SK-N-DZ (cell line): ENCODE measurements at places on chromosomes 3 and 15.

- DNase-seq: no peak
Measured at GRCh38 chr3:195813916-195814640, 2.3 kb upstream of the MUC4 start.

- no peak for DNase-seq
Measured at GRCh38 chr3:150129166-150129565, 158.5 kb upstream of the PFN2 start.

DNA sequence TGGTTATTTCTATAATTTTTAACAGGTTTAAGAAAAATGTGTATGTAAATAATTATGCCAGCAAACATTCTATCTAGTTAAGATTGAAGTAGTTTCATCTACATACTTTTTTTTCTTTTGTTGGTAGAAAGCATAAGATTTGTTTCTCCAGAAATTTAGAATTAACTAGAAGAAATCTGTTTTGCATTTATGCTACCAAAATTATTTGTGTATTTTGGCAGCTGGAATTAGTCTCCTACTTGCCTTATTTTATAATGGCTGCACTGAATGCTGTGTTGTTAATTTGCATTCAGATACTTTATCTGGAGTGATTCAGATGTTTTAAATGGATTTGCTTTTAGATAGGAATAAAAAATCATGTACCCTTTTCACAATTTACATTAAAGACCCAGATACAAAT, 100.2 kb upstream of the NAALADL2 start:
- no peak for DNase-seq

- no peak for DNase-seq
Measured at GRCh38 chr3:181917027-181917426, 205.3 kb downstream of the SOX2 start.

GRCh38 chr15:53536479-53537120, 222.9 kb downstream of the WDR72 start:
- DNase-seq: no peak

- no peak for DNase-seq
Measured at GRCh38 chr3:38835939-38836338, 19.9 kb upstream of the SCN10A start.

DNA sequence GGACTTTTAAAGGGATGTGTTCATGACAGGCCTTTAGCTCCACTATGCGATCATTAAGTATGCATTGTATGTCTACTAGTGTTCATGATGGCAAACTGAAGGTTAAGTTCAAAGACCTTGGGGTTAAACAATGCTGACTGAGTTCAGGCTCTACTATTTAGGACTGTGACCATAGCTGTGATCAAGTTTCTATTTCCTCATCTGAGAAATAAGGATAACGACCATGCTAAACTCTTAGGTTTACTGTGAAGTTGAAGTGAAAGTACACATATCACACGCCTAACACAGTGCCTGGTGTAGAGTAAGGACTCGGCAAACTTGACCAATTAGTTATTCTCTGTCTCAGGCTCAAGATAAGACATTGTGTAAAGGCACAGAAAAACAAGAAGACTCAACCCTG, 243.2 kb downstream of the MBNL1 start:
- no peak for DNase-seq

DNA sequence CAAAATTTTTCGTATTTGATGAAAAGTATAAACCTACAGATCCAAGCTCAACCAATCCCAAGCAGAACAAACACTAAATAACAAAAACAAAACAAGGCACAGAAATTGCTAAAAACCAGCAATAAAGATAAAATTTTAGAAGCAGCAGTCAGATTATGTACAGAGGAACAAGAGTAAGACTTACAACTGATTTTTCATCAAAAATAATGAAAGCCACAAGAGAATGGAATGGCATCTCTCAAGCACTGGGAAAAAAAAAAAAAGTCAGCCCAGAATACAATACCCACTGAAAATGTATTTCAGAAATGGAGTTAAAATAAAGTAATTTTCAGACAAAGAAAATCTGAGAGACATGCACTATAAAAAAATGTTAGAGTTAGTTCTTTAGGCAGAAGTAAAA, 27.0 kb downstream of the GPR156 start:
- no peak for DNase-seq

GRCh38 chr15:65060641-65061397, 7.0 kb downstream of the RASL12 start:
- no peak for DNase-seq

DNA sequence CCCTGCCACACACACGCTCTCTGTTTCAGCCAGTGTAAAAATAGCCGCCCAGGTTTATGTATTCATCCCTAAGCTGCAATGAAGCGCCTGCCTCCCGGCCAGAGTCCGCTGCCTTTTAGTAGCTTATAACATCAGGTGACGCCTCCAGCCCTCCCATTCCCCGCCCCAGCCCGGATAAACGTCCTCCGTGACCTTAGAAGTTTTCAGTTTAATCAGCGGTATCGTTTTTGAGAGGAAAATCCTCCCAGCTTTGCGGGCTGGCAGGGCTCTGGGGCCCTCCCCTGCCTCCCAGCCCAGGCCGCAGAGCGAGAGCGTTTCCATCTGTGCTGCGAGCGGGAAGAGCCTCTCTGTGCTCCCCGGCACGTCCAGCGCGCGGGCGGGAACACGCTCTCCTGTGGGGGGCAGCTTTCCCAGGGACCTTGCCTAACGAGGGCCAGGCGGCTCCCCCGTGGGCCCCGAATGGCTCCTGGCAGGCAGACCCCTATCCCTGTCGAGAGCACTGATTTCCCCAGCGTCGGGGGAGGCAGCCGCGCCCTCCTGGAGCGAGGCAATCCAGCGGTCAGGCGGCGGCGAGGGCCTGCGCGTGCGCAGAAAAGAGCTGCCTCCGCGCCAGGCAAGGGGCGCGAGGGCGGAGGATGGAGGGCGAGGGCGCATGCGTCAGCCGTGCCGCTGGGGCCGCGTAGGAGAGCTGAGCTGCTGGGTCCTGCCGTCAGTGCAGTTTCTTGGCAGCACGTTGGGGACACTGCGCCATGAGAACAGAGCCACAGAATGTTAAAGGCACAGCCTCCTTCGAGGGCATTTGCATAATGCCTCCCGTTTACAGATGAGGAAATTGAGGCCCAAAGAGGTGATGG, 71.1 kb downstream of the CCNL1 start:
- peak; percentile 95 for DNase-seq

GRCh38 chr3:123340336-123340735, 108.6 kb downstream of the ADCY5 start:
- DNase-seq: no peak

GRCh38 chr3:126026277-126026751, 57.3 kb downstream of the ROPN1B start:
- DNase-seq: no peak

DNA sequence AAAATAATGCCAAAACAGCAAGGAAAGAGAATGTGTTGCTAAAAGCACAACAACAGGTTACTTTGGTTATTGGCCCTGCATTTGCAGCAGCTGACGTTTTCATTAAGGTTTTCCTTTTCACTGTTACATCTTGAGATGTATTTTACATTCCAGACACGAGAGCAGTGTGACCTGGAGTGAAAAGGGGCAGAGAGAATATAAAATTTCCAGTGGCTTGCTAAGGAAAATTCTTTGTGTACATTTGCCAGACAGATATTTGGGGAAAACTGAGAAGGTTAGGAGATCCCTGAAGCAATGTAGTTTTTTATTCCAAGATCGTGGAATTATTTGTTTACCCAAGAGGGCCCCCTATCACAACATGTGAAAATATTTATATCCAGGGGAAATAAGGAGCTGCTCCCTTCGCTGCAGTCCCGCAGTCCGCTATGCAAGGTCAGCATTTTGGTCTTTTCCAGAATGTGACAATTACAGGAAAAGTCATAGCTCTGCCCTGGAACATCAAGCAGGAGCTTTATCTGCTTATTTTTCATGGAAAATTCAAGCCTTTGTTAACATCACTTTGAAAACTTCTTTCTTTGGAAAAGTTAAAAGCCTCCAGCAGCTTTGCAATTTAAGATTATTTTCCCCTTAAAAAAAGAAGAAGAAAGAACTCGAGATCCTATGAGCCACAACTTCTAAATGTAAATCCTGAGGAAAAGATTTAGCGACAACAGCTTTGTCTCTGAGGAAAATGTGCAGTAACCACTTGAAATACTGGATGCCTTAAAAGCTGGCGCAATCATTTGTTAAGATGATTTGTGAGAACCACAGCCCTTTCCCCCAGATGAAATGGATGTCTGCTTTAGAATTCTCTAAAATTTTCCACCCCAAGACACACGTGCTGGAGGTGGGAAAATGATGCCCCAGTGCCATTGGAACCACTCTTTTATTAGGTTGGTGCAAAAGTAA, 256.4 kb upstream of the TPM1 start:
- no peak for DNase-seq

GRCh38 chr3:73144276-73144675, 82.8 kb downstream of the EBLN2 start:
- DNase-seq: no peak

- DNase-seq: no peak
Measured at GRCh38 chr15:28113394-28114113, 14.4 kb upstream of the OCA2 start.

DNA sequence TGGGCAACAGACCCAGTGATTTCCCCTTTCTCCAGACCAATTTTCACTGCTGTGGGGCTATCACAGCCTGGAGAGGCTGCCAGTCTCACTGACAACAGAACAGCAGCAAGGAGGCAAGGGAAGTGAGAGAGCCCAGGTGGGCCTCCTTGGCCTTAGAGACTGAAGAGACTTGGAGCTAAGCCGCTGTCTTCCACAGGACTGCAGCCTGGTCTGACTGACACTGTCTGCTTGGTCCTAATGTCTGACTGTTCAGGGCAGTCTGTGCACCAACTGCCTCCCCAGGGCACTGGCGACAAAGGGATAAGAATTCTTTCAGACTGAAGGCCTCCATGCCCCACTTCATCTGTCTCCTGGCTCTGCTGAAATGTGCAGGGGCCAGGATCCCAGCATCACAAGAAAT, 11.5 kb downstream of the POMGNT2 start:
- DNase-seq: no peak

DNA sequence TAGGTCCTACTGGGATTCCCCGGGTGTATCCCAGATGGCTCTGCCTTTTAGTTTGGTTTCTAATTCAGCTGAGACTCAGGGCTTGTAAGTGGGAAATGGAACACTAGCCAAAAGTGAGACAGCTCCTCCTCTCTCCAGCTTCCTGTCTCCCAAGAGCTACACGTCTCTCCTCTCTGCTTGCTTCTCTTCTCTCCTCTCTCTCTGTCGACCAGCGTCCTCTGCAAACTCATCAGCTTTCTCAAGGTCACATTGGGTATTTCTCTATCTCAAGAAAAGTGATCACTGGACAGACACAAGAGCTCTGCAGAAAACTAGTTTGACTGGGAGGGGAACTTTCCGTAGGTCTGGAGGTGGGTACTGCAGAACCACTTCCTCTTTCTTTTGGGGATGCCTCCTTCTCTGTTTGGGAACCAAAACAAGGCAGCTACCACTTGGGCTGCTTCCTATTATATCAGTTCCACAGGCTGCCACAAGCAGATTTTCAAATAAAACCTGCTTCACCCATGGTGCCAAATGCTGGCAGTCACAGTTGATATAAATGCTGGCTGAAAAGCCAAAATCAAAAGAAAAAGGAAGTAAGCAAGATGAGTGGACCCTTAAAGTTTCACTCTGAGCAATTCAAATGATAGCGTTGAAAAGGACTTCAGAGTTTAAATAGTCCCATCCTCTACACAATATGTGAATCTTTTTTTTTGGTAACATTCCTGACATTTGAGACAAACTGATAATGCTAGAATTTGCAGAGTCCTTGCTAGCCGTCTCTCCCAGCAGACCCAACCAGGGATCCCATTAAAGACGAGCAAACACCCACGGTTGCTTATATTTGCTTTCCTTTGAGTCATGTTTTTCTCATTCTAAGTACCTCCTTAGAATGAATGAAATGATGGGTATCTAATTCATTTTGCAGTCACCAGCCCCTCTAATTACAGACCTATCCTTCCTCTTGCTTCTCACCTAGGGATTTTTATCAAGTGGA, 7.2 kb upstream of the DYNC1LI1 start:
- DNase-seq: no peak

DNA sequence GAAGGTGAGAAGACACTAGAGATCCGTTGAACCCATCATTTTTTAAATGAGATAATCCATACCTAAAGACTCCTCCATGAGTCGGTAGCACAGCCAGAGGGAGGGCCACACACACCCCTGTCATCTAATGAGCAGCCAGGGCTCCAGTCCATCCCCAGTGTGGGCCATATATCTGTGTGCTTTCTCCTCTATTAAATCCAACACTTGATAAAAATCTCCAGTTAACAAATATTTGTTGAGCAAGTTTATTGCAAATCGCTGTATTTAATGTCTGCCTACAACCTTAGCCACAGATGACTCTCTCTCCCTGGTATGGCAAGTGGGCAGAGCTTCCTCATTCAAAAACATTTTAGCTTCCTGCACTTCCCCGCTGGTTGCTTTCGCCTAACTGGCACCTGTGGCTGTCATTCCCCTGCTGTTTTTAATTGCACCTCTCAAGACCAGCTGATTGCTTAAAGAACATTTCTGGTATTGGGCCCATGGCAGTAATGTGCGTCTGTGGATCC, 82.8 kb downstream of the SMAD3 start:
- DNase-seq: no peak

- no peak for DNase-seq
Measured at GRCh38 chr15:58477170-58477569, 45.4 kb downstream of the LIPC start.

- DNase-seq: peak; percentile 84
Measured at GRCh38 chr3:43153216-43154083, 47.6 kb upstream of the POMGNT2 start.

GRCh38 chr3:127680798-127681221, 8.1 kb downstream of the ABTB1 start:
- no peak for DNase-seq

GRCh38 chr3:42376344-42376798, 34.0 kb downstream of the LYZL4 start:
- no peak for DNase-seq

- no peak for DNase-seq
Measured at GRCh38 chr15:65071381-65071811, 3.6 kb upstream of the RASL12 start.

DNA sequence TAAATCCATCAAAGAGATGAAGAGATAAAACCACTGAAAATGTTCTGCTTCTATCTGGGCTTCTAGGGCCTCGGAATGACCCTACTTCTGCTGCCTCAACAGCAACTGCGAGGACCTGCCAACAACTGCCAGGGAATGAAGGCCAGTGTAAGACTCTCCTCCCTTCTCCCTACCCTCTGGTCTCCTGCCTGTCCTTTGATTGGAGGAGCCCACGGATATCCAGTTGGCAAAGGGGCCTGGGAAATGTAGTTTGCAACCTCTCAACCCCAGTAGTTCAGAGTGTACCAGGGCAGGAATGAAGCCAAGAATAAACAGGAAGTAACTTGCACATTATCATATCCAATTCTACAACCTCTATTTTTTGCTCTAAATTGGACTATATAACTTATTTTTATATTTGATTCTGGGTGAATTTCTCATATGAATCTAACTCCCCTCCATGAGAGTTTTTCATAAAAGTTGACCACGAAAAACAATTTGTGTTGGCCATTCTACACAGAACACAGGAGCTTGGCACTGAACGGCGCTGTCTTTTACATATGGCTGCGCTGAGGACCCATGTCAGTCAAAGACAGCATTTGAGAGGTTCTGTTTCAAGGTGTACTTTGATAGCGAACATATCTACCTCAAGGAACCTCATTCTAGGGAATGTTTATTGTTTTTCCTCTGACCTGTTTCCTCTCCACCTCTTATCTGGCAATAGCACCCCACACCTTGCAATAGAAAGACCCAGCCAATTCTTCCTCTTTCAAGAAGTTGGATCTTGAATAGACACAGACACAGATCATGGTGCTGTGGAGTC, 91.1 kb upstream of the RNF7 start:
- peak; percentile 92 for DNase-seq
